ENCODE measurements at places on chromosomes 1 and 21.

GRCh38 chr1:5973771-5974170 lies 18.5 kb downstream of the NPHP4 start:
- no peak for DNase-seq

DNA sequence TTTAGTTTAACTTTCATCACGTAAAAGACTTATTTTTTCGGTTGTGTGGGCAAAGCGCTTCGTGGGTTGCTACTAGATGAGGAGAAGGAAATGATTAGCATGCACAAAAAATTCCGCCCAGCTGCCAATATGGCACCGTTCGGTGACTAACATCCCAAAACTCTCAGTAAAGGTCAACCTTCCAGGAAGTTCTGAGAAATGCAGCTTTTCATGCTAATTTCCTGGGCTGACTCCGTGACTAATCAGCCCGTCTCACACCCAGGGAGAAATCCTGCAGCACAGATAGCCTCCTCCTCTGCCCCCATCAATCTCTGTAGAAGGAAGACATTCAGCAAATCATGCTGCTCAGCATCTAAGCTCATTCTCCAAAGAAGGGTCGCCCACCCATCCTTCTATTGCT lies 34.1 kb downstream of the TMCO4 start:
- DNase-seq, result peak; percentile 69

- DNase-seq, result no peak
Observed at GRCh38 chr1:45854724-45855123, 51.3 kb downstream of the MAST2 start.

GRCh38 chr21:40471103-40471502 lies 375.9 kb downstream of the DSCAM start:
- DNase-seq, result no peak

- DNase-seq, result no peak
Observed at GRCh38 chr1:205142102-205142469, 20.3 kb upstream of the RBBP5 start.

DNA sequence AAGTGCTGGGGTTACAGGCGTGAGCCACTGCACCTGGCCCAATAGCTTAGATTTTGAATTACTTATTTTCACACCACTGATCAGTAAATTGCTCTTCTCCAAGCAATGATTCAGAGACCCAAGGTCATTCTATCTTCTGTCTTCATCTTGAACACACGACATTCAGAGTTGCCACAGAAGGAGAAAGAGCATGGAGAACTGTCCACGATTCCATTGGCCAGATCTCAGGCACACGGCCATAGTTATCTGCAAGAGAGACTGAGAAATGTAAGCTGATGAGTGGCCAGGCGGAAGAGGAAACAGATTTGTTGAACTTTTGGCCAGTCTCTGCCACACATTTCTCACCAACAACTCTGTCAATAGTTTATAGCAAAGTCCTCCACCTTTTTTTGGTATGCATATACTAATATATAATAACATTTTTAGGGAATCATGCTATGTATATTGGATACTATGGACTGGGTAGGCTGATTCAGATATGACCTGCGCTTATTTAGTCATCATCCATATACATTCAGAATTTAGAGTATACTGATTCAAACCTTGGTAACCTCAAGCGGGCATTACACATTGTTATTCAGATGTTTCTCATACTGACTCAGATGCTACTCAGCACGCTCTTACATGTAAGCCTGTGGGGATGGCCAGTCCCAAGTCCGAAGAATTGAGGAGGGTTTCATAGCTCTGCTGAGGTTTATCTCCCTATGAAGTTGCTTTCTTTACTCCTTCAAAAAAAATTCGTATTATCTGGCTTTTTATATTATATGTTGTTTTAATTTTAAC lies 25.5 kb upstream of the CAP1 start:
- no peak for DNase-seq

DNA sequence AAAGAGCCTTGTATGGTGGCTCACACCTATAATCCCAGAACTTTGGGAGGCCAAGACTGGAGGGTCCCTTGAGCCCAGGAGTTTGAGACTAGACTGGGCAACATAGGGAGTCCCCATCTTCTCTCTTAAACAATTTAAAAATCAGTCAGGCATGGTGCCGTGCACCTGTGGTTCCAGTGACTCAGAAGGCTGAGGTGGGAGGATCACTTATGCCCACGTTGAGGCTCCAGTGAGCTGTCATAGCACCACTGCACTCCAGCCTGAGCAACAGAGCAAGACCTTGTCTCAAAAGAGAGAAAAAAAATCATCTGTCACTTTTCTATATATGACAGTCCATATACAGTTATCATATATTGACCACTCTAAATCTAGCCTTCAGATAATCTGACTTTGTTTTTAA lies 658.3 kb downstream of the LTN1 start:
- DNase-seq, result no peak

- DNase-seq, result no peak
Observed at GRCh38 chr1:6704746-6705145, 3.1 kb upstream of the DNAJC11 start.

DNA sequence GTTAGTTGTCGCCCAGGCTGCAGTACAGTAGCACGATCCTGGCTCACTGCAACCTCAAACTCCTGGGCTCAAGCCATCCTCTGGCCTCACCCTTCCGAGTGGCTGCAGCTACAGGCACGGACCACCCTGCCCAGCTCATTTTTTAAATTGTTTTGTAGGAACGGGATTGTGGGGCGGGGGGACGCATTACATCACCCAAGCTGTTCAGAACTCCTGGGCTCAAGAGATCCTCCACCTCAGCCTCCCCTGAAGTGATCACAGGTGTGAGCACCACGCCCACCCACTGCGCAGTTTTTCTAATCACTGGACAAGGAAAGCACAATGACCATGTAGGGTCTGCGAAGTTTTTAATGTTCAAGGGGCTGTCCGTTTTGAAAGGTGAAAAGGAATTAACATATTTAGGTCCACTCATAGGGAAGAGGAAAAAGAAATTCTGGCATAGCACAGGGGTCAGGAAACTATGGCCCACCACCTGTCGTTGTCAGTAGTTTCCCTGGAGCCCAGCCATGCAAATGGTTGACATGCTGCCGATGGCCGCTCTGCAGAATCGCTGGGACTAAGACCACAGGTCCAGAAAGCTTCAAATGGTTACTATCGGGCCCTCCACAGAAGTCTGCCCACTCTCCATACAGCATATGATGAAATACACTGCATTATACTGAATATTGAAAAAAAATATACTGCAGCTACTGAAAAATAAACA lies 26.0 kb downstream of the SETD4 start:
- DNase-seq, result no peak

DNA sequence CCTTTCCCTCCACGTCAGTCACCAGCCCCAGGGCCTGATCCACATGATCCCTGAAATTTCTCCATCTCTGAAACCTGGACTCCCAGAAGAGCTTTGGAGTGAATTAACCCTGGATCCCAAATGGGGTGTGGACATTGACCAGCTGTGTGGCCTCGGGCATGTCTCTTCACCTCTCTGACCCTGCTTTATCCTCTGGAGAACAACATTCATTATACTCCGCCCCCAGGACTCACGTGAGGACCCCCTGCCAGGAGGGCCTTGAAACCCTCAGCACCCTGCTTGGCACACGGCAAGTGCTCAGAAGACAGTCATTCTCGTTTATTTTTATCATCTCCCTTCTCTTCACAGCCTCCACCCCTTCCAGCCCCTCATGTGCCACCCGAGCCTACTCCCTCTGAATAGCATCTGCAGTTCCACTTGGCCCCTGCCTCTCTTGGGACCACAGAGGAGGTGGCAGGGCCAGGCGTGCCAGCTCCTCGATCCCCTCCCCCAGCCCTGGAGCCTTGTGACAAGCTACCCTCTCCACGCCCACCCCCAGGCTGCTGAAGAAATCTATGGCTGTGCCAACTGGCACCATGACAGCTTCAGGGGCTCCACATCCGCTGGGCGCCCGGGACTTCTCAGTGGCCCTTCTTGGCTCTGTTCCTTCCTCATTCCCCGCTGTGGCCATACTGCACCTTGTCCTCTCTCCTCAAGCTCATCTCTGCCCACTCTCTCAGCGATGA lies 18.0 kb downstream of the ADGRB2 start:
- DNase-seq, result no peak

GRCh38 chr1:20936621-20937020 lies 149.5 kb upstream of the HP1BP3 start:
- no peak for DNase-seq

DNA sequence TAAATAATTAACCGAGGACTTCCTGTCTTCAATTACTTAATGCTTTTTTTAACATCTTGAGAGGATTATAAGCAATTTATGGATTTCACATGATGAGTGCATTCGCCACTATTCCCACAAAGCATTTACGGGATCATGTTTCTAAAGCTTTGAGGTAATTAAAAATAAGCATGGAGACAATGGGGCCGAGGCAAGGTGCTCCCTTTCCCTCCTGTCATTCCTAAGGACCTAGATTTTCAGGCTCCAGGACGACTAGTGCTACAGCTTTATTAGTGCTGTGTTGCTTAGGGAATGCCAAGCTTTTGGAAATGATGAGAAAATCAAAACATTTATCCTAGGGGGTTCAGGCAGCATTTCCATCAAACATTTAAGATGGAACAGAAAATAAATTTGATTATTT lies 209.2 kb downstream of the KCTD3 start:
- DNase-seq, result no peak

GRCh38 chr1:208248307-208248801 lies 4.2 kb upstream of the PLXNA2 start:
- no peak for DNase-seq

DNA sequence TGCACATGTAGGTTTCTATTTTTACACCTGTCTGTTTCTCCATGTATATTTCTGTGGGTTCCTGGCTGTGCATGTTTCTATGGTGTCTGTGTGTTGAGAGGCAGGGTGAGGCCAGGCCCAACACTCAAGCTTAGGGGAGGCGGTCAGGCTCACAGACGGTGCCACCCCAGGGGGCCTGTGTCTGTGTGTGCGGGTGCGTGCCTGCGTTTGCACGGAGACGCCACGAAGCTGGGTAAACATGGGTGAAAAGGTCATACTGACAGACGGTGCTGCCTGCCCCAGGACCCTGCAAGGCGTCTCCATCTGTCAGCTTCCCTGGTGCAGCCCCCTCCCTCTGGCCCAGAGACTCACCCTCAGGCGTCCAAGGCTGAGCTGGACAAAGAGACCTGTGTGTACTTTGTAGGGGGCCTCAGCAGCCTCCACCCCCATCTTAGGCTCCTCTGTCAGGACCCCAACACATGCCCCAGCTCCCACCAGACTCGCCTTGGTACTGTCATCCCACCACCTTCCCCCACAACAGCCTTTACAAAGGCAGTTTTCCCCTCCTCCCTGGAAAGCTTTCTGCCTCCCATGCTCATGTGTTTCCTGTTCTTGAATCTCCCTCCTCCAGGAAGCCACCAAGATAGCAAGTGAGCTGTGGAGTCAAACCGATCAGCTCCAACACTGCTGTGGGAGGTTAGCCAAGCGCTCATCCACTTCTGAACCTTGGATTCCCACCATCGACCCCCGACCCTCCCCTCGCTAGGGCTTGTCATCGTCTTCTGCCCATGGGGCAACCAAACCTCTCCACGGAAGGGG lies 34.1 kb downstream of the PTPRF start:
- DNase-seq, result no peak

DNA sequence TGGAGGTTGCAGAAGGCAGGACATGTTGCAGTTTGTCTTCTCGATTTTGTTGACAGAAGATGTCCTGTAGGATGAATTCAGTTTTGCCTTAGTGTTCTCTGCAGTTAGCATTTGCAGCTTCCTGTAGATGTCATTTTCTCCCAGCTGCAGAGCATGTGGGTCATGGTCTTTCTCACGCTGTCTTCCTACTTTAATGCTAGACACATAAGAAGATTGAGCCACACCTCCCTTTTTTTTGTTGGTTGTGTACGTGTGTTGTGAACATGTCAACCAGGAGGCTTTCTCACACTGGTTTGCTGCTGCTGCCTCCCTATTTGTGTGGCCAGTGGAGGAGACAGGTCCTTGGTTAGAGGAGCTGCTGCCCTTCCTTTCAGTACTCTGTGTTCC lies 110.7 kb downstream of the VPS13D start:
- no peak for DNase-seq

DNA sequence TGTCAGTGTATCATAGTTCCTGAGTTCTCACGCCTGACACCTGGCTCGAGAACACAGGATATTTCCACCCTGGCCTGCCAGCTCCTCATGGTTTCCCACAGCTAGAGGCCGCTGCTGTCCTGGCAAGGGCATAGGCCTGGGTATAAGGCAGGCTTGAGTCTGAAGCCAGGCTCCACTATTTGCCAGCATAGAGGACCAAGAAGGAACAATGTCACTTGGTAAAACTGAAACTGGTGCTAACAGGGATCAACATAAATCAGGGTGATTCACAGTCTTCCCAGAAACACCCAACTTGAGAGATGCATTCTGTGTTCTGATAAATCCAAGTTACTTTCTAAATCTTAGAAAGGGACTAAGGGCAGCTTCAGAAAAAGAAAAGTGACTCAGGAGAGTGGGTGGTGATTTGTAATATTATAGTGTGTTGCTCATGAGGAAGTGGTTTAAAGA lies 6.9 kb upstream of the S100A2 start:
- no peak for DNase-seq

DNA sequence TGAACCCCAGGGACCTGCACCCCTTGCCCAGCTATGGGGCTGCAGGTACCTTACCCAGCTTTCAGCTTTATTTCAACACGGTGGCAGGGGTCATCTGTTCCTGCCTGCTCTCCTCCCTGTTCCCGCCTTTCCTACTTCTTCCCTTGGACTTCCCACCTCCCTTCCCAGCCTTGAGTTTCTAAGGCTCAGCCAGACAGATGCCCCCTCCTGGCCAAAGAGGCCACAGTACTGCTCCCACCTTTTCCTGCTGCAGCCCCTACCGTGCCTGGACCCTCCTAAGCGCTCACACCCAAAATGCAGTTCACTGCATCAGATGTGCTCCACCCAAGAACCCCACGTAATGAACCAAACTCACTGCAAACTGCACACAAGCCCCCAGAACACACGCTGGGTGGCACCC lies 7.7 kb downstream of the NOC2L start:
- DNase-seq, result no peak

DNA sequence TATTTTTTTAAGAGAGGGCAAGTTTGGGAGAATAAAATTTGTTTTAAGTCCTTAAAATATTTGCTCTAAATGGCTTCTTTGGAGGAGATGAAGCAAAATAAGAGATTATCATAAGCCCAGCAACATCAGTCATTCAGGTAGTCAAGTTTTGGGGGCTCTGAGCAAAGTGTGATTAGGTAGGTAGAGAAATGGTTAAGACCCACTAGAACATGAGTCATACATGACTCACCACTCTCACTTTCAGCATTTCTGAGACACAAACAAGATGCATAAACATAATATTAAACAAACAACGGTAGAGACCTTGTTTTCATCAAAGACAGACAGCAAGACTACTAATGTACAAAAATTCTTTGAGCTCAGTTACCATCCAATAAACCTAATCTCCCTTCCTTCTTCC lies 272.2 kb downstream of the LMO4 start:
- no peak for DNase-seq
